Epithelial cell of prostate (primary cell): ENCODE measurements at places on chromosomes 3 and 15.

GRCh38 chr15:39786447-39787056, 3.9 kb upstream of the FSIP1 start:
- DNase-seq, result no peak

- no peak for DNase-seq
These were observed 24.3 kb upstream of the TATDN2 start for GRCh38 chr3:10223676-10224639.

DNA sequence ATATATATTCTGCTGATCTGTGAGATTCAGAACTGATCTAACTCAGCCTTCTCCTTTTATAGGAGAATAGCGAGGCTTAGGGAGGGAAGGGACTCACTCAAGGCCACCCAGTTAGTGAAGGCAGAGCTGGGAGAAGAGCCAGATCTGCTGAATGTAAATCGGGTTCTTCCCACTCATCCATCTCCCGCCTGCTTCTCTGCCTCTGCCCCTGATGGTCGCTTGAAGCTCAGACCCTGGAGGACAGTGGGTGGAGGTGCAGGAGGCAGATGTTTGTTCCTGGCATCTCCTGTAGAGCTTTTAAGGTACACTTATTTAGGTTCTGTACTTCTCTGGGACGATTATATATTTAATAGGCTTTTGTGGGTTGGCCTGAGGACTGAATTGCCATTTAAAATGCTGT, 4.3 kb downstream of the PDIA5 start:
- DNase-seq, result no peak

GRCh38 chr3:60185161-60185560, 1066.1 kb downstream of the FHIT start:
- no peak for DNase-seq

- DNase-seq, result no peak
These were observed 53.1 kb upstream of the GK5 start for GRCh38 chr3:142278451-142278850.

DNA sequence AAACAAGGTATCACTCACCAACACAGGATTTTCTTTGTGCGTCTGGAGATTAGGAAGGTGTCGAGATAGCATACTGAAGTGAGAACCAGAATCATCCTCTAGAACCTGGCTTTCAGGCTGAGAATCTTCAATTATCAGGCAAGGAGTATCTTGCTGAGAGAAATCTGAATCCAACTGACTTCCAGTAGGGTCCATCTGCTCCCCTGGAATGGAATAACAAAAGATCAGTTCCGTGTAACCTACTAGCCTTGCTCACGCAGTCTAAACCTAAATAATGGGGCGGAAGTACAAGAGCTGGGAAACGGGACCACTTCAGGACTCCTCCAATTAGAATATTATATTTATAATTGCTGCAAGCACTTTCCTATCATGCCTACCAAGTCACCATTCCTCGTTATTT, 690 bp downstream of the TP53BP1 start:
- no peak for DNase-seq

- no peak for DNase-seq
These were observed 795 bp upstream of the SCAANT1 start for GRCh38 chr3:63912768-63913588.

GRCh38 chr3:50375258-50375931, 16.1 kb upstream of the TMEM115 start:
- DNase-seq, result no peak

DNA sequence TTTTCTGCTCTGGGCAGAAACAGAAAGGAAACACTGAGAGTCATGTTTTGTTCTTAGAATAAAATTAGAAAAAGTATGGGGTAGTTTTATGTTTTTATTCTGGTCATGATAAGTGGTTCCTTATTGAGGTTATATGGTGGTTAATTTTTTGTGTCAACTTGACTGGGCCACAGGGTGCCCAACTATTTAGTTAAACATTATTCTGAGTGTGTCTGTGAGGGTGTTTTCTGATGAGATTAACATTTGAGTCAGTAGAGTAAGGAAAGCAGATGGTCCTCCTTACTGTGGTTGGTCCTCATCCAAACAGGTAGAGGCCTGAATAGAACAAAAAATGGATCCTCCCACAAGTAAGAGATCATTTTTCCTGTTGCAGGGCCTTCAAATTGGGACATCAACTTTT, 98.9 kb downstream of the C3orf38 start:
- no peak for DNase-seq

GRCh38 chr15:48785712-48786111, 25.2 kb downstream of the CEP152 start:
- no peak for DNase-seq

- DNase-seq, result no peak
These were observed 50.2 kb downstream of the SLCO2A1 start for GRCh38 chr3:133979553-133979952.

- no peak for DNase-seq
These were observed 79.2 kb downstream of the SST start for GRCh38 chr3:187590861-187591576.

DNA sequence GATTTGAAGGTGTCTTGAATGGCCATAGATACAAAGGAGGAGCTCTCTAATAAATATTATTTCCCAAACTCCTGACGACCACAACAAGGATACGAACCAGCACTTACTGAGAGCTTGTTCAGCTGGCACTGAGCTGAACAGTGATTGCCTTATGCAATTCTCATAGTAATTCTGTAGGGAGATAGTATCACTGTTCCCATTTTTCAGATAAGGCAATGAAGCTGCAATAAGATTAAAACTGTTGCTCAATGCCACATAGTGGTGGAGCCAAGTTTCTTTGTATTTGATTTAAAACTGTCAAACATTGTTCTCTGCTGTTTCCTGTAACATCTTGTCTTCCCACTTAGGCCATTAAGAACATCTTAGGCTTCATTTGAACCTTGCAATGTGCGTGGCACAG, 163.9 kb downstream of the RPLP1 start:
- DNase-seq, result no peak

DNA sequence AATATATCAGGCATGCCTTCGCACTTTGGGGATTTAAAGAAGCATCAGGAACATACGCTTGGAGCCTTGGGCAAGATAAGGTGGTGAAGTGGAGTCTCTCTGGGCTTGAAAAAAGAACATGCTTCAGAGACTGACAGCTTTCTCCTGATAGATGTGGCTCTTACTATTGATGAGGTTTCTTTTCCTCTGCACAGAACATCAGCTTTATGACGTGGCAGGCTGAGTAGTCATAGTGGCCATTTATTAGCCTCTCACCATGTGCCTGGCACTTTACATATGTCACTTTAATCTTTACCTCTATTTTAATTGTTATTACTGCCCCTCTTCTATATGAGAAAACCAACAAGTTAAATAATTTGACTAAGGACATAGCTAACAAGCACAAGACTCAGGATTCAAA, 19.0 kb upstream of the LRRC58 start:
- DNase-seq, result no peak

DNA sequence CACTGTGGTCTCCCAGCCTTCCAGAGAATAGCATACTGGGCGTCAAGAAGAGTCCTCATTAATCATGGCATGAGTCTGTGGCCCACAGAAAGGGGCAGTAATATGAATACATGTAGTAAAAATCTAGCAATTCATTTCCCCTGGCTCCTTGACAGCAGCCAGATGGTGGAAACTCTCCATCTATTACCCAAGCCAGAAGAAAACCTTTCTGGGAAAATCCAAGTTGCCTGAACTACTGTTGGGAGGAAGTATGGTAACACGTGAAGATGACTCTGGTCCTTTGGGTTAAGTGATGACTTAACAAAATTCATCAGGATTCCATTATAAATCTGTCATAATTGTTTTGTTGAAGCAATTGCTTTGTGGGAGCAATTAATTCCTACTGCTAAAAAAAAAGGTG, 530.5 kb downstream of the FHIT start:
- DNase-seq, result no peak

GRCh38 chr3:158958873-158959272, 157.0 kb downstream of the MFSD1 start:
- no peak for DNase-seq

GRCh38 chr15:98126326-98127085, 166.0 kb downstream of the ARRDC4 start:
- no peak for DNase-seq

DNA sequence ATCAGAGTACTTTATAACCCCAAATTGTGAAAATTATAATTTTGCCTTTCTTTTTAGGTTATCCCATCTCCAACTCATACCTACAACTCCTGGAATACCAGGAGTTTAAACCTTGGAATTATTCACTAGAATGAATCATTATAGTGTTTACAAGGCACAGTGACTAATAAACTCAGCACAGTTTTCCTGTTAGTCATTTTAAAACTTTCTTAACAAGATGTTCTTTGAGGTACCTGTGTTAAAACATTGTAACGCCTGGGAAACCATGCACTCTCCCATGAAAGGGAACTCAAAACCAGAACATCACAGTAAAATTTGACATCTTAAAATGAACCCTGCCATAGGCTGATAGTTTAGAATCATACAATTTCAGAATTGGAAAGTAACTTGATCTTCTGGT, 132.4 kb upstream of the OSTN start:
- peak; percentile 44 for DNase-seq

- DNase-seq, result no peak
These were observed 22.2 kb downstream of the CP start for GRCh38 chr3:149199474-149199873.

DNA sequence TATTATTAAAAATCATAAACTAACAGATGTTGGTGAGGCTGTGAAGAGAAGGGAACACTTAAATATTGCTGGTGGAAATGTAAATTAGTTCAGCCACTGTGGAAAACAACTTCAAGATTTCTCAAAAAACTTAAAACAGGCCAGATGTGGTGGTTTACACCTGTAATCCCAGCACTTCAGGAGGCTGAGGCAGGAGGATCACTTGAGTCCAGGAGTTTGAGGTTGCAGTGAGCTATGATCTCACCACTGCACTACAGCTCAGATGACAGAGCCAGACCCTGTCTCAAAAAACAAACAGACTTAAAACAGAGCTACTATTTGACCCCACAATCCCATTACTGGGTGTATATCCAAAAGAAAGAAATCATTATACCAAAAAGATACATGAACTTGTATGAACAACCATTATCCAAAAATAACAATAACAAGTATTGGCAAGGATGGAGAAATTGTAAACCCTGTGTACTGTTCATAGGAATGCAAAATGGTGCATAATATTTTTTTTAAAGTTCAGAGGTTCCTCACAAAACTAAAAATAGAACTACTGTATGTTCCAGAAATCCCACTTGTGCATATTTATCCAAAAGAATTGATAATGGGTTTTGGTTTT, 25.5 kb downstream of the ZNF148 start:
- DNase-seq, result no peak

GRCh38 chr3:132622761-132623160, 25.7 kb downstream of the ACKR4 start:
- DNase-seq, result no peak

GRCh38 chr15:57035664-57036063, 117.2 kb downstream of the TCF12 start:
- no peak for DNase-seq

- DNase-seq, result no peak
These were observed 101.4 kb downstream of the LARS2 start for GRCh38 chr3:45489730-45490309.

- DNase-seq, result no peak
These were observed 273.1 kb upstream of the TBL1XR1 start for GRCh38 chr3:177470197-177470941.

GRCh38 chr15:73982222-73982962, 9.7 kb downstream of the STOML1 start:
- no peak for DNase-seq

DNA sequence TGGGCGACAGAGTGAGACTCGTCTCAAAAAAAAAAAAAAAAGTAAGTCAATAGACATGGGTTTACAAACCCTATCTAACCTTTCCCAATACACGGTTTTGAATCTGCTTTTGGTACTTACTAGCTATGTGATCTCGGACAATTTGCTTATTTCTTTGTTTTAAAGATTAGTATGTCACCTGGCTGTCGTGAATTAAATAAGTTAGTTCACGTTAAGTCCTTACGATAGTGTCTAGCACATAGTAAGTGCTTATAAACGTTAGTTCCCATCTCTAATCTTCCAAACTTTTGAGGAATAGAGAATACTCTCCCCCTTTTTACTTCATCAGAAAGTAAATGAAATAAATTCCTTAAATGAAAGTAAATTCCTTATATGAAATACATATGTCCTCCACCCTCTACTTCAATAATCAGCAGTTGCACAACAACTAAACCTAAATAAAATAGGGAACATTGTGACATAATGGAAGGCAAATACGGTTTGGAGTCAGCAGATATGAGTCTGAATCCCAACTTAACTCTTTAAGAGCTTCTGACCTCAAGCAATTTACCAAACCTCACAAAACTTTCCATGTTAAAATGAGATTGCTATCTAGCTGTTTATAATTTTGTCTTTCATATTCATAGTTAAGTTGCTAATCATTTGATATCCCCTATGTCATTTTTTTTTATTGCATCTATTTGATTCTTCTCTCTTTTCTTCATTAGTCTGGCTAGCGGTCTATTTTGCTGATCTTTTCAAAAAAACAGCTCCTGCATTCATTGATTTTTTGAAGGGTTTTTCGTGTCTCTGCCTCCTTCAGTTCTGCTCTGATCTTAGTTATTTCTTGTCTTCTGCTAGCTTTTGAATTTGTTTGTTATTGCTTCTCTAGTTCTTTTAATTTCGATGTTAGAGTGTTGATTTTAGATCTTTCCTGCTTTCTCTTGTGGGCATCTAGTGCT, 134.6 kb downstream of the PEAK1 start:
- DNase-seq, result no peak

- DNase-seq, result no peak
These were observed 33.1 kb downstream of the KLF13 start for GRCh38 chr15:31359702-31360111.
